Psoas muscle (tissue), 8 donors: ENCODE measurements at places on chromosomes 2 and 18. TPM values are rescaled to one million over a fixed set of nuclear protein-coding genes. Genes with fewer than 3 reads are reported as not detected.

- peak; percentile 53 for DNase-seq
Observed at GRCh38 chr2:131093696-131094462, 619 bp upstream of the FAM168B start.

DNA sequence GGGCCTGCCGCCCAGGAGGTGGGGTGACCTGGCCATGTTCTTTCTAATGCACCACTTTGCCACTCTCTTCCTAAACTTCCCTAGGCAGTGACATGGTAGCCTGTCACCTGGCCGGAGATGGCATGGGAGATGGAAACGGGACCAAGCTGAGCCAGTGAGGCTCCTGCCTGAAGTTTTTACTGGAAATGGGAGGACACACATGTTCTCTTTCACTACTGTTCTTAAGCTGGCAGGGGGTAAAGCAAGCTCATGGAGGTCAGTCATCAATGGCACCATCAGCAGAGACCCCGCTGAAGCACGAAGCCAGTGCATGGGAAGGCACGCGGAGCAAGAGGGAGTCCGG lies 50.7 kb downstream of the ATIC start:
- DNase-seq, result no peak

DNA sequence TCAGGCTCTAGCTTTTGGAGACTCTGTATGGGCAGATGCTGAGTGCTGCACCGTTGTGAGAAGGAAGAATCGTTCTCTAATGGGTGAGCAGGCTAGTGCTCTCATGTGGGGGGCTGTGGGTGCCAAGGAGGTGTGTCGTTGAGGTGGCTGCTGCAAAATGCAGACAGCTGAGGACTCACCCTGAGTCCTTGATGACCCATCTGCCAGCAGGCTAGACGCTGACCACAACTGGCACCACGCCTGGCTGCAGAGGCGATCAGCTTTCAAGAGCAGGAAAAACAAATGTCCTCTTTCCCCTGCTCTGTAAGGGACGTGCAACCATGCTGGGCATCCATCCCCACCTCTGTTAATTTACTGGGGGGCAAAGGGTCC lies 48.2 kb downstream of the HAUS1 start:
- DNase-seq, result peak; percentile 94

- no peak for DNase-seq
Observed at GRCh38 chr18:59272891-59273758, at the start of gene RAX. TSS of gene RAX (minus strand) at chr18:59273454. CDS start at chr18:59273206, 248 bp downstream.

Gene LRRTM4
- total RNA-seq, result 0.32 TPM
